Pericardium fibroblast (primary cell): ENCODE measurements at places on chromosomes 7 and 10. TPM values are rescaled to one million over a fixed set of nuclear protein-coding genes. Genes with fewer than 3 reads are reported as not detected.

Gene ZNF488
- total RNA-seq = under 0.01 and 0.47 TPM in 2 replicates

Gene HMX3
- total RNA-seq = not detected in 2 replicates

Gene SRRM3
- 2.0 and 2.7 TPM in 2 replicates for total RNA-seq

Gene SPDYE11
- total RNA-seq = not detected in 2 replicates

Gene TAX1BP1
- 50.6 and 76.9 TPM in 2 replicates for total RNA-seq
